ENCODE measurements at places on chromosomes 4 and X.

GRCh38 chr4:108097990-108098553 lies 70.7 kb downstream of the LEF1 start:
- DNase-seq = no peak

DNA sequence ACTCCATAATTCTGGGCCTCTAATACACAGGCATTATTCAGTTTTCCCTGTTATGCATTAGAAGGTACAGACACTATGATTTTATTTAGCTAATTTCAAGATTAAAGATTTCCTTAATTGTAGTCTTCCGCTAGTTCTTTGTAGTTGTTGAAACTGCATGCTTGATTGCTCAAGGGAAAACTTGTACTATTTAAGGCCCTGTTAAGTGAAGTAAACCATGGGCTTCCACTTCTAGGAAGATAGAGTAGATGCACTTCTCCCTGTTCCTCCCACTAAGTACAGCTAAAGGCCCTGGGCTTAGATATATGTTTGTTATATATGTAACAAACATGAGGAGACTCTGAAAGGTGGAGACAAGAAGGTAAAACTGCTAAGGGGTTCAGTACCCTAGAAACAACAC lies 215.8 kb upstream of the LEF1 start:
- DNase-seq = no peak

- DNase-seq = no peak
Measured at GRCh38 chr4:131052646-131053045, 1956.7 kb downstream of the C4orf33 start.

DNA sequence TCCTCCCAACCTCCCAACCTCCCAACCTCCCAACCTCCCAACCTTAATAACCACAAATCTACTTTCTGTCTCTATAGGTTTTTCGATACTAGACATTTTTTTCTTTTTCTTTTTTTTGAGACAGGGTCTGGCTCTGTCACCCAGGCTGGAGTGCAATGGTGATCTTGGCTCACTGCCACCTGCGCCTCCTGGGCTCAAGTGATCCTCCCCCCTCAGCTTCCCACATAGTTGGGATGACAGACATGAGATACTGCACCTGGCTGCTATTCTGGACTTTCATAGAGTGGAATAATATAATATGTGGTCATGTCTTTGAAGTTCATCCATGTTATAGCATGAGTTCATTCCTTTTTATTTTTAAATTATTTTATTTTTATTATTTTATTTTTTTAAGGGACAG lies 39.5 kb upstream of the ZFX start:
- DNase-seq = no peak

GRCh38 chr4:47368211-47368610 lies 95.3 kb downstream of the COMMD8 start:
- no peak for DNase-seq

- no peak for DNase-seq
Measured at GRCh38 chr4:3332498-3332897, 39.7 kb downstream of the RGS12 start.

- DNase-seq = no peak
Measured at GRCh38 chr4:69754926-69755580, 5.4 kb downstream of the SULT1B1 start.

- DNase-seq = peak; percentile 51
Measured at GRCh38 chr4:142402900-142403299, 443.2 kb downstream of the INPP4B start.

GRCh38 chrX:101485212-101485949 lies at the start of gene ARMCX4:
Gene ARMCX4, plus strand, starts transcription at chrX:101485456. Its CDS starts 3,134 bp downstream, at chrX:101488590.
- DNase-seq = no peak

DNA sequence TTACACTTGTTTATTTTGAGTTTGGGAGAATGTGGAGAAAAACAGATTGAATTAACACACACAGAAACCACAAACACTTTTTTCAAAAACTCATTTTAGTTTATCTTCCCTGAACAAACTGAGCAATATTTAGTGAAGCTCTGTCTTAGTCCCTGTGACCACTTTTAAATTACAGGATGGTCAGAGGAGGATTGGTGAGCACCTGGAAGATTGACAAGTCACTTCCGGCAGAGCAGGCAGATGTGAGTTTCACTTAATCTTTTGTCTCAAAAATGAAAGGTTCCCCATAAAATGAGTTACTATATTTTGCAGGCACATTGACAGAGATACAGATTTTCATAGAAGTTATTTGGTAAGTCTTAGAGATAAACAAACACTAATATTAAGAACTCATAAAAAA lies 970.1 kb downstream of the ADGRL3 start:
- no peak for DNase-seq

DNA sequence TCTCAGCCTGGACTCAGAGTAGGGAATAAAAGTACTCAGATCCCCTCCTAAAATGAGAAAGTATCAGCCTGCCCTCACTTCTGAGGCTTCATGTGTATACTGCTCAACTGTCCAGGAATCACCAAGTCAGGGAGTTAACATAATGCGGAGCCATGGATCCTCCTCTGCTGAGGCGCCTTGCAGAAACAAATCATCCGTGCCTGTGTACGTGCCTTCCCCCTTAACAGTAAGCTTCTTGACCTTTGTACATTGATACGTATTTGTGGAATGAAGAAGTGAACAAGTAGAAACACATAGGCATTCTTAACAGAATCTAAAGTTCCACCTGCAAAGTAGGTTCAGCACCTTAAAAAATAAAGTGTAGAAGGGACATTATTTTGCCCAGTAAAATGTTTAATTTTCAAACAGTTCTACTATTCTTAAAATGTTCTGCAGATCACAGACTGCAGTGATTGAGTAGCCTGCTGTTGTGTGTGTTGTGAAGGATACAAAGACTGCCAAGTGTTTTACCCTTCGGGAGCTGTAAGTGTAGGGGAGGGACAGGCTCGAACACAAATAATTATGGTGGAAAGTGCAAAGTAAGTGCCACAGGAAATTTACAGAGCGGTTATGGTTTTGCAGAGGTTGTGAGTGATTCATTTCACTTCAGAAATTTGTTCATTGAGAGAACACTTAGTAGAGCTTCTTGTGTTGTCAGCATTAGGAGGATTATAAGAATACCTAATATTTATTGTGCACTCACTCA lies 61.9 kb downstream of the ARHGAP10 start:
- no peak for DNase-seq

DNA sequence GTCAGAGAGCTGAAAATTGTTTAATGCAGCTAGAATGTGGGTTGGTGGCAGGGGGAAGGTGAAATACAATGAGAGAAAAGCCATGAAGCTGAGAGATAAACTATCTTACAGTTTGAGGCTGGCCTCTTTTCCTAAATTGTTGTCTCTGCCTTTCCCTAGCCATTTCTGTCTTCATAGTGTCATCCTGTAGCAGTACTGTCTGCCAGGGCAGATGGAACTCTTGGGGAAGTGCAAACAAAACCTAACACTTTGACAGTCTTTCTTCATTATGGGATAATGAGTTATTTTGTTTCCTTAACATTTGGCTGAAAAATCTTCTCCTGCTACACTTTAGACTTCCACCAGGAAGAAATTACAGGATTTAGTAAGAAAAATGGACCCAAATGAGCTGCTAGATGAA lies 197.8 kb upstream of the ARX start:
- no peak for DNase-seq

DNA sequence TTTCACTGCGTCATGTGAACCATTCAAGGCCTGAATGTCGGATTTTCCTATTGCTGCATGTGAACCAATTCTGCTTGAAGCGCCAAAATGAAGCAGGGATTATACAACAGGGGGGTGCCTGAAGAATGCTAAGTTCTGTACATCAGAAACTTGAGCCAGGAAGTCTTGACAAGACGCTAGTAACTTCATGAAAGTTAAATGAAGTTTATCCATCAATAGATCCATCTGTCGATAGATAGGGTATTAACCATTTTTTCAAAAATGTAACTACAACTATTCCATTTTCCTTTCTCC lies 590 bp upstream of the NAF1 start:
- no peak for DNase-seq

GRCh38 chr4:21134994-21135393 lies 434.7 kb downstream of the PACRGL start:
- DNase-seq = peak; percentile 5

- peak; percentile 86 for DNase-seq
Measured at GRCh38 chr4:105122350-105122749, 24.3 kb upstream of the TET2 start.

DNA sequence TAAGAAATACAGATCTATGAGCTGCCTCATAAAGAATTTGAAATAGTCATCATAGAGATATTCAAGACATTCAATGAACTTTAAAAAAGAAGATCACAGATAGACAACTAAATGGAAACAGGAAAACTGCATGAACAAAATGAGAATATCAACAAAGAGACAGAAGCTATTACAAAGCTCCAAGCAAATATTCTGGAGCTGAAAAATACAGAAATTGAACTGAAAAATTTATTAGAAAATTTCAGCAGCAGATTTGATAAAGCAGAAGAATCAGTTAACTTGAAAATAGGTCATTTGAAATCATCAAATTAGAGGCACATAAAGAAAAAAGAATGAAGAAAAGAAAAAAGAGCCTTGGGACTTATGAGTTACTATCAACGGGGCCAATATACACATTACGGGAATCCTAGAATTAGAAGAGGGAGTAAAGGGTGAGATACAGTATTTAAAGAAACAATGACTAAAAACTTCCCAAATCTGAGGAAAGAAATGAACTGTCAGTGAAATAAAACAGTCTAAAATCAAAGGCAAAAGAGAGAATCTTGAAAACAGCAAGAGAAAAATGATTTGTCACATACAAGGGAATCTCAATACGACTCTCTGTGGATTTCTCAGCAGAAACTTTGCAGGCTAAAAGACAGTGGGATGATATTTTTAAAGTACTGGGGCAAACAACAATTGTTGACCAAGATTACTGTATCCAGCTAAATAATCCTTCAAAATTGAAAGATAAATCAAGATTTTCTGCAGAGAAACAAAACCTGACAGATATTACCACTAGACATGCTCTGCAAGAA lies 641.6 kb downstream of the ANKRD50 start:
- DNase-seq = no peak

GRCh38 chrX:40933132-40933705 lies 152.0 kb upstream of the USP9X start:
- DNase-seq = no peak

DNA sequence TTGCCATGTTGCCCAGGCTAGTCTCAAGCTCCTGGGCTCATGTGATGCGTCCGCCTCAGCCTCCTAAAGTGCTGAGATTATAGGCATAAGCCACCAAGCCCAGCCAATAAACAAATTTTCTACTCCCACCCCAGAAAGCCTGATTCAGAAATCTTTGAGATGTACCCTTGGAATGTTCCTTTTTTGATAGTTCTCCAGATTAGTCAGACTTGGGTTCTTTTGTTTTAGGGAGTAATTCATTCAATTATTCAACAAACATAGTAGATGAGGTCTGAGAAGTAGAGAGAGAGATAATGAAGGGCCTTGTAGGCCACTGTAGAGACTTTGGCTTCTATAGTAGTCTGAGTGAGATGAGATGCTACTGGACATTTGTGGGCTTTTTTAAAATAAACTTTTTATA lies 27.8 kb downstream of the RP2 start:
- DNase-seq = no peak

DNA sequence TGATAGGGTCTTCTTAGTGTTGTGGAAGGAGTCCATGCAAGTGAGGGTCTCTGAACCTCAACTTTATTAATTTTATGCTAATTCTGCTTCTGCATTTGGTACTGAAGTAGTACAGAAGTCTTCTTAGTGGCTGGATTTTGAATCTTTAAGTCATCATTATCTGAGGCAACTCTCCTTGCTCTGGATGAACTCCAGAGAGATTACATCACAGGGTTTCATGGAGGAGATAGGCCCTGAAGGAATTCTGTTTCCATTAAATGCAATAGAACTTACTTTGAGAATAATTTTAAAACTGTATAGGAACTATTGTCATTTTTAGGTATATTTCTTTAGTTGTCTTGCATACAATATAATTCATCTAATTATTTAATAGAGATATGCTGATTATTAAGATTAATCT lies 451.2 kb downstream of the FAT4 start:
- DNase-seq = no peak

- no peak for DNase-seq
Measured at GRCh38 chr4:60506061-60506460, 694.1 kb upstream of the ADGRL3 start.

- DNase-seq = peak; percentile 1
Measured at GRCh38 chrX:14776901-14777300, 96.0 kb downstream of the FANCB start.

- DNase-seq = peak; percentile 80
Measured at GRCh38 chr4:123340381-123340701, 56.3 kb upstream of the SPRY1 start.

GRCh38 chr4:136893573-136893972 lies 638.7 kb downstream of the PCDH18 start:
- DNase-seq = no peak

- DNase-seq = no peak
Measured at GRCh38 chrX:69131886-69132285, 33.4 kb downstream of the PJA1 start.

All from A172 (cell line).